ENCODE measurements at places on chromosomes 12 and 14.
A peak's percentile ranks its signal among the peaks of the same experiment; 100 is the strongest.

DNA sequence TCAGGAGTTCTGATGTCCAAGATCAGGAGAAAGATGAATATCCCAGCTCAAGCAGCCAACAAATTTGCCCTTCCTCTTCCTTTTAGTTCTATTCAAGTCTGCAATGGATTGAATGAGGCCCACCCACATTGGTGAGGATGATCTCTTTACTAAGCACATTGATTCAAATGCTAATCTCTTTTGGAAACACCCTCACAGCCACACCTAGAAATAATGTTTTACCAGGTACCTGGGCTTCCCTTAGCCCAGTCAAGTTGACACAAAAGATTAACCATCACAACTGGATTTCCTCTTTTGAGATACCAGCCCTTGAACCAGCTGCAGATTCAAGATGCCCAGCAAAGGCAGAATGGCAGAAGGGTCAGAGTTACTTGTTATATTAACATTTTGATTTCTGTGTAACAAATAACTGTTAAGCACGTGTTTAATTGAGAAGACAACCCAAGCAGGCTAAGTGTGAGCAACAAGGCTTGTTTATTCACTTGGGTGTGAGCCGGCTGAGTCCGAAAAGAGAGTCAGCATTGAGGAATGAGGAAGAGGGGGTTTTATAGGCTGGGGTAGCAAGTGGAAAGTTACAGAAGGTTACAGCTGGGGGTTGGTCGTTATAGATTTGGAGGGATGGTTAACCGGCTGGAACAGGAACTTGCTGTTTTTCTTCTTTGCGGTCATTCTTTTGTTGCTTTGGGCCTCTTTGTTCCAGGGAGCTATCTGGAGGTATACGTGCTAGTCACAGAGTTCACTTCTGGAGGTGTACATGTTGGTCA, 180.3 kb downstream of the EMP1 start:
- no peak for DNase-seq

DNA sequence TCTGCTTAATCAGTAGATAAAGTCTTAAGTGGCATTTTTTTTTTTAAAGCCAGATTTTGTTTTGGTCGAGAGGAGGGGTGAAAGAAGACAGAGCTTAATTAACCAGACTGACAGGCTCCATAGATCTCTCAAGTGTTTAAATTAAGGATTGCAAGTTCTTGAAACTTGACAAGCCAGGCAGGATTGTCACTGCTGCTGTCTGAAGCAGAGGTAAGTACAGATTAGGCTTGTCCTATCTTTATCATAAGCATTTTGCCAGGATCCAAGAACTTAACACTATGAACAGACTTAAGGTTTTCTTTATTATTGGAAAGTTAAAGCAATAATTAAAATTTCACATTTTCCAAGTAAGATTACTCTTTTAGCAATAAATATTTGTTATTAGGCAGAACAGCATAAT, 179.6 kb upstream of the LMO3 start:
- no peak for DNase-seq

- peak; percentile 66 for DNase-seq
Measured at GRCh38 chr14:100159094-100159864, at the start of gene DEGS2. DEGS2 (minus strand) TSS chr14:100159645; CDS start chr14:100159587, 58 bp downstream.

GRCh38 chr14:50957296-50957695, 13.0 kb upstream of the PYGL start:
- no peak for DNase-seq

DNA sequence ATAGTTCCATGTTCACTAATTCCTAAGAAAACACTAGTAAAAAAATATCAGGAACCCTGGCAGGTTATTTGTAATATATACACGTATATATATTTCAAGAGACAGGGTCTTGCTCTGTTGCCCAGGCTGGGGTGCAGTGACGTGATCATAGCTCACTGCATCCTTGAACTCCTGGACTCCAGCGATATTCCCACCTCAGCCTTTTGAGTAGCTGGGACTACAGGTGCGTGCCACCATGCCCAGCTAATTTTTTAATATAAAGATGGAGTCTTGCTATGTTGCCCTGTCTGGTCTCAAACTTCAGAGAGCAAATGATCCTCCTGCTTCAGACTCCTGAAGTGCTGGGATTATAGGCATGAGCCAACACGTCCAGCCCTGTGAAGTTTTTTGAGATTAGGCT, 16.2 kb downstream of the GPRC5A start:
- no peak for DNase-seq

DNA sequence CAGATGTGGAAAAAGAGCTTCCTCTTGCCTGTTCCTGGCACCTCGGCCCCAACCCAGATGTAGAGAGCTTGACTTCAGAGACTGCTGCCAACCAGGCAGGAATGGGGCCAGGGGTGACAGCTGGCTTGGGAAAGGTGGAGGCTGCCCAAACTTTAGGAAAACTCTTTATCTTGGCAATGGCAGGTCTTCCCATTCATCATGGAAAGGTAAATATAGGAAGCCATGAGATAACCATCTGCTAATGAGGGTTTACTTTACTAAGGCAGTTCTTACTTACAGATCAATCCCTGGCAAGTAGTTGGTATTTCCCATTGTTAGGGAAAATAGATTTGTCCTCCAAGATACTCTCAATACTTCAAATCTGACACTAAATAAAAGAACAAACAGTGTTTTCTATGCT, 143.1 kb upstream of the NUDT4 start:
- DNase-seq: no peak

DNA sequence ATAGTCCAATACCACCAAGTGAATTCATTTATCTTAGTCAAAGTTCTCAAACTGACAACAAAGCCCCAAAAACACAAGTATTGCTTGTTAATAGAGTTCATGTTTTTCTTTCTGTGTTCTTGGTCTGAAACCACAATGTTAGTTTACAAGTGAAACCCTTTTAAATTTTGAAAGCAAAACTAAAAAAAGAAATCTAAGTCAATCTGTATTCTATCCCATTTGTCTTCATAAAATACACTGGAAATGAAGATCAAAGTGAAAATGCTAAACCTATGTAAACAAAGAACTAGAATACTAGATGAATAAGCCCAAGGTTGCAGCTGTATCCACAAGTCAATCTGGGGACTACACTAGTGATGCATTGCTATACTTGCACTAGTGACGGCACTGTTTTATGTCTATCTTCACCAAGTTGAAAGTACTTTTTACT, 10.4 kb downstream of the MAP4K5 start:
- DNase-seq: no peak

GRCh38 chr14:60553808-60554207, 44.9 kb downstream of the SIX6 start:
- no peak for DNase-seq

DNA sequence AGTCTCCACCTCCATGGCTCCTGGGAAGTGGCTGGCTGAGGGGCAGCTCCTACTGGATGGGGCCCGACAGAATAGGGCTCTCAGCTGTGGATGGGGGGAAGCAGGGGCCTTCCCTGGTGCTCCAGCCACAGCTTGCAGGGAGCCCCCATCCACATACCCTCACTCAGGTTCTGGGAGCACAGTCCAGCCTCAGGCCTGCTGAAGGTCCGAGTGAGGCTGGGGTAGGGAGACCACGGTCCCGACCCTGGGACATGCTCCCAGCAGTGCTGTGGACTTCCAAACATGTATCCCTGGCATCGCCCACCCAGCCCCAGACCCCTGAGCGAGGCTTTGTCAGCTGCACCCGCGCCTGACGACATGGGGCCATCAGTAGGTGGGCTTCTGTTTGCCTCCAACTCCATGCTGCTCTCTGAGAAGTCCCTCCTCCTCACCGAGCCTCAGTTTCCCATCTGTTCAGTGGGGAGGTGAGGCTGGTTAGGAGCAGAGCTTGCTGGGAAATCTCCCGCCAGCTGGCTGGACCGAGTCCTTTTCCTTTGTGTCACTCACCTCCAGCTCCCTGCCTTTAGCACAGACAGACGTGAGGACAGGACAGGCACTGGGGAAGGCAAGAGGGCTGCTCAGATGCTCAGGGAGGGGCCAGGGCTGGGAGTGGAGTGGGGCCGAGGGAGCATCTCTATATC, 9.1 kb upstream of the ATG101 start:
- no peak for DNase-seq

DNA sequence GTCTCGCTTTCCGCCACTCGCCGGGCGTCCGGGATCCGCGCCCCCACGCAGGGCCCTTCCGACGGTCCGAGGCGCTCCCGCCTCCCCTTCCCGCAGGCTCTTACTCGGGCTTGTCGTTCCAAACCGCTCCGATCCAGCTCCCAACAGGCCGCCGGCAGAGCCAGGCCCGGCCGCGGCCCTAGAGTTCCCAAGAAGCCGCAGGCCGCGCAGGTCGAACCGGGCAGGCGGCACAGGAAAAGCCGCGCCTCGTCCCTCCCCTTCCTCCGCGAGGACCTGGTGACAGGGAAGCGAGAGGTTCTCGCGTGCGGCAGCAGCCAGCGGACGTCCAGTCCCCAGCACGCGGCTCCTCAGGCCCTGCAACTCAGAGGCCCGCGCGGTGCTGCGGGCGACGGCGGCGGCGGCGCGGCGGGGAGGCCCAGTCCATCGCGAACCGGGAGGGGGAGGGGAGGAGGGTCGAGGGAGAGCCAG, 272 bp downstream of the HECTD1 start:
- no peak for DNase-seq

GRCh38 chr12:30877105-30877875, 49.3 kb upstream of the TSPAN11 start:
- DNase-seq: no peak

GRCh38 chr12:25583545-25583944, 30.5 kb upstream of the LMNTD1 start:
- no peak for DNase-seq

- DNase-seq: no peak
Measured at GRCh38 chr12:49028666-49029275, 10.2 kb upstream of the PRKAG1 start.

GRCh38 chr14:60510254-60510950, 1.5 kb downstream of the SIX6 start:
- DNase-seq: no peak

DNA sequence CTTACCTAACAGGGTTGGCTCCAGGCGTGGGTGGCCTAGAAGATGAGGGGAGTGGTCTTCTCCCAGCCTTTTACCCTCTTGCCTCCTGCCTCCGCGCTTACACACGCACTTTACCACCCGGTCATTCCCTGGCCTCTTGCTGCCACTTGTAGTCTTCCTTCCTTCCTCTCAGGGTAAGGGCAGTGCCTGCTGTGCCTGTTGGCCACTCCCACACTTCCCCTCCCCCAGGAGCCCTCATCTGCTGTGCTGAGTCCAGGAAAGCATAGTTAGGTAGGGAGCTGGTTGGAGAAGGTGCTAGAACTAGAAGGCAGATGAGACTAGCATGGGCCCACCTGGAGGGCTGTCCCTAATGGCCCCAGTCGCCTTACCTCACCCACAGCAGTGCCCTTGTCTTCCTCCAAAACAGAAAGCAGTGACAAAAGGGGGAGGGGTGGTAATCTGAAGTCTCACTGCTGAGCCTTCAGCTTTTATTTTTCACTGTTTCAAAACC, 54.3 kb upstream of the SRSF5 start:
- no peak for DNase-seq

- DNase-seq: no peak
Measured at GRCh38 chr14:22613106-22613695, 15.1 kb downstream of the ABHD4 start.

DNA sequence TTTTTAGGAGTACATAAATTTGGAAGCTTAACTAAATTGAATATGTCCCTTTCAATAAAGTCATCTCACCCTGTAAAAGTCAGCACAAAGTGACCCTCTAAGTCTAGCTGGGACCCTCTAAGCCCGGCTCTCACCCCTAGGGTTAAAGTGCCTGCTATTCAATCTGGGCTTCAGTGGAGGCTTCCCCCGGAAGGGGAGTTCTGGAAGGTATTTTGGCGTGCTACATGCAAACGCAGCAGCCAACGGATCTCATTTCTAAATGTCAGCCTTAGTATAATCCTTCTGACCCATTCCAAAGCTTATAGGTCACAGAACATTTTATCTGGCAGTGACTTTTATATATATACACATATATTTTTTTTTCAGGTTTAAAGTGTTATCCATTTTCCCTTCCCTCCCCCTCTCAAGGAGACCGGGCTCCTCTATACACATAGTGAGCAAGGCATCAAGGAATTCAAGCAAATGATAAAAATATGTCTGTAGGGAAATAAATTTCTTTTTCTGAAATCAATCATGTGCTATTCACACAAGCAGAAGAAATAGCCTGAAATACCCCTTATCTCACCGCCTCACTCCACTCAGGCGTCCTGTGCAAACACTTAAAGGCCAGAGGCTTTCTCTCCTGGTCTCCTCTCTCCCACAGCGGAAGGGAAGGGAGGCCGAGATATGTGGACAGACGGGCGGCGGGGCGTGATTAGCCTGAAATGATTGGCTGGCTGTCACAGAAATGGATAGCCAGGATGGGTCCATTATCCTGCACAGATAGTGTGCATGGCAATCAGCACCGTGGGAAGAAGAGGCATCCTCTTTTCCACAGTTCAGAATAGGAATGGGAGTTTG, 301.7 kb downstream of the GALC start:
- no peak for DNase-seq

All from stimulated activated naive CD4-positive, alpha-beta T cell (primary cell).